ENCODE measurements at places on chromosomes 11 and 22.

DNA sequence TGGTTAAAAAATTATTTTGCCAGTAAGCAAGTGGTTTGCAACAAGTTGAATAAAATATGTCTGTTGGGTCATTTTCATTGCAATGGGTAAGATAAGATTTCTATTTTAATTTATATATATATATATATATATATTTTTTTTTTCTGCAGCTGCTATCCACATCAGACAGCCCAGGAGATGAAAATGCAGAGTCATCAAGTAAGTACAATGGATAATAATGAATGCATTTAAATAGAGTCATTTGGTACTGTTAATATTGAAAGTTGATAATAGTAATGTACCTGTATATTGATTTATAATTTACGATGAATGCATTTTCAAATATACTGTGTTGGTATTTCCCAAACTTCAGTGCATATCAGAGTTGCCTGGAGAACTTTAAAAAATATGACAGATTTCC is 11.5 kb downstream of the BIRC3 start:
- DNase-seq: no peak

DNA sequence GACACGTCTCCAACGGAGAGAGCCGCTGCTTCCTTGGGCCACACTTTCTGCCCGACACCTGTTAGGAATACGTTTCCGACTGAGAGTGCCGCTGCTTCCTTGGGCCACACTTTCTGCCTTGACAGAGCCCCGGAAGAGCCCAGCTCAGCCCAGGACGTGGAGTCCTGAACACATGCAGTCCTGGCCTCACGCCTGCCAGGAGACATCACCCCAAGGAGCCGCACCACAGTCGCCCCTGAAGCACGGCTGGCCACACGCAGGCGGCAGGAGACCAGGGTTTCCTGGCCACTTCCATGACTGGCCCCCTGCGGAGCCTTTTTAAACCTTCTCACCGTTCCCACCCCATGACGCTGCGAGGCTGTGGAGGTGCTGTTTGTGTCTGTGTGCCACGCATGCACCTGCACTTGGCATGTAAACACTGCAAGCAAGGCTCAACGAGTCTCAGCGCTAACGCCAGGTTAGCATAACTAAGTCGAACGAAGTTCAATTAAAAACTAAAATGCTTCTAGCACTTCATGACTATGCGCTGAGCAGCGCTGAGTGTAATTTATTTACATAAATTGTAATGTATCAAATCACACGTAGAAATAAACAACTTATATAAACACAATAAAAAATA is 8.8 kb downstream of the TOLLIP start:
- DNase-seq: no peak

DNA sequence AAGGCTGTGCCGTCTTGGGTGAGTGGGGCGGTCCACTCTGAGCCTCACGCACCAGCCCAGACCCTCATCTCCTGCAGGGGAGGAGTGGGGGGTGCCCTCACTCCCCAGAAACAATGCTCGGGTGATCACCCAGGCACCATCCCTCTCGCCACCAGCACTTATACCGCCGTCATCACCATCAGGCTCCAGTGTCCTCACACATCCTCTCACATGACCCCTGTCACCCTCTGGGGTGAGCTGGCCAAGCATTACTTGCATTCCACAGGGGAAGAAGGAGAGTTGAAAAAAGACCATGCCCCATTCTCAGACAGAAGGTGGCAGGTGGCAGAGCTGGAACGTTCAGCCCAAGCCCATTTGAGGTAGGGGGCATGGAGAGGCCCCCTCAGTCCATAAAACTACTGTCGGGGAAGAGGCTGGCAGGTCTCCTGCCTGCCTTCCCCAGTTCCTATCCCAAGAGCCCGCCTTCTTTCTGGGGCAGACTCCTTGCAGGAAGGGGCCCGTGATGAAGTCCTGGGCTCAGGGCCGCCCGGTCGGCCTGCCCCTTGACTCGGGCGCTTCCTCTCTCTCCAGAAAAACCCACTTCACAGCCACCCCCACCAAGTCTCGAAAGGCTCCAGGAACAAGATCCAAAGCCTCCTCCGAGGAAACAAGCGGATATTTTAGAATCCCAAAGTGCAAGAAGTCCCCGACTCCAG is 153.3 kb downstream of the DSCAML1 start:
- no peak for DNase-seq

DNA sequence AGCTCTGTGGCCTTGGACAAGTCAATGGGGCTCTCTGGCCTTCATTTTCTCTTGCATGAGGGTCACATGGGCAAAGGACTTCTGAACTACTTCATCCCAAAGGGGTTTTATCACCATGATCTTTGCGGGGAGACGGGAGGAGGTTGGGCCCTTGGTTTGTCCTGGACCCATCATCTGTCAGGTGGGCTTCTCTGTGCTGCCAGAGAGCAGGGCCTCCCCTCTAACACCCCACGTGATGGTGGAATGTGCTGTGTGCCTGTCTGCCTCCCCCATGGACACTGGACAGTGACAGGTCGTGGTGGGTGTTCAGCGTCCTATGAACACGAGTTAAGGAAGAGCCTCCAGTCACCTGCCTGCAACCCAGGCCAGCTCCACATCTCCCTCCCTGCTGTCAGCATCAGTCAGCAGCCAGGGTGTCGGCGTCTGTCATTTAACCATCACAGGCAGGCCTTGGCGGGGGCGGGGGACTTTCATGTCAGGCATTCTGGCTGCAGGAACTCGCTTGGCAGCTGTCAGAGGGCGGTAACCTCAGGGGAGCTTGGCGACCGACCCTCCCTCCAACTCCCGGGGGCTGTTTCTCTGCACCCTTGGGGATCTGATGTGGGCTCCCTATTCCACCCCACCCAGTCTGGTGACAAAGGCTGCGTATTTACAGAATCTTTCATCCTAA is 2.6 kb upstream of the SUN2 start:
- DNase-seq: no peak

GRCh38 chr22:23458663-23459541 is 121.2 kb downstream of the IGLL1 start:
- no peak for DNase-seq

DNA sequence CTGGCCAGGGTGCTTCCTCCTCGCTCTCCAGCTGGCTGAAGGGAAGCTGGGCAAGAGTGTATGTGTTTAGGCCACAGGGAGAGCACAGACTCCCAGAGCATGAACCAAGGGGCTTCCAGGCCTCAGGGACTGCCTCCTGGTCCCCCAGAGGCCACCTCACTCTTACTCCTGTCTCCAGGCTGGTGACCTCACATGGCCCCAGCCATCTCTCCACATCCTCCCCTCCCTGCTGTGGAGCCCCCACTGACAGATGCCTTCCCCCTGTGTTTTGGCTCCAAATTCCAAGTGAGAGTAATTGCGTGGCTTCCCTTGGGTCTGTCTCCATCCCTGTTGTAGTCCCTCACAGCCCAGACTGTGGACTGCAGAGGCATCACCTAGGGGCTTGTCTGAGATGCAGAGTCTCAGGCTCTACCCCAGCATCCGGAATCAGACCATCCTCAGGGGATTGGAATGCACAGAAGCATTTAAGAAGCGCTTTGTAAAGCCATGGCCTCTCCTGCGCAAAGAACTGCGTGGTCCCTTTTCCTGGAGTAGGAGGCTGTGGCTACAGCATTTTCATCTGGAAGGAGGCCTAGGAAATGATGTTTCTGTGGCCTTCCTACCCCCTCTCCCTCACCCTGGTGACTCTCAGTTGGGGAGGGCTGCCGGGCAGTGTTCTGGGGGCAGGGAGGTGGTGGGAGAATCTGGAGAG is 91.1 kb downstream of the ATXN10 start:
- DNase-seq: no peak

- DNase-seq: no peak
Measured at GRCh38 chr11:94150056-94150455, 21.4 kb downstream of the PANX1 start.

DNA sequence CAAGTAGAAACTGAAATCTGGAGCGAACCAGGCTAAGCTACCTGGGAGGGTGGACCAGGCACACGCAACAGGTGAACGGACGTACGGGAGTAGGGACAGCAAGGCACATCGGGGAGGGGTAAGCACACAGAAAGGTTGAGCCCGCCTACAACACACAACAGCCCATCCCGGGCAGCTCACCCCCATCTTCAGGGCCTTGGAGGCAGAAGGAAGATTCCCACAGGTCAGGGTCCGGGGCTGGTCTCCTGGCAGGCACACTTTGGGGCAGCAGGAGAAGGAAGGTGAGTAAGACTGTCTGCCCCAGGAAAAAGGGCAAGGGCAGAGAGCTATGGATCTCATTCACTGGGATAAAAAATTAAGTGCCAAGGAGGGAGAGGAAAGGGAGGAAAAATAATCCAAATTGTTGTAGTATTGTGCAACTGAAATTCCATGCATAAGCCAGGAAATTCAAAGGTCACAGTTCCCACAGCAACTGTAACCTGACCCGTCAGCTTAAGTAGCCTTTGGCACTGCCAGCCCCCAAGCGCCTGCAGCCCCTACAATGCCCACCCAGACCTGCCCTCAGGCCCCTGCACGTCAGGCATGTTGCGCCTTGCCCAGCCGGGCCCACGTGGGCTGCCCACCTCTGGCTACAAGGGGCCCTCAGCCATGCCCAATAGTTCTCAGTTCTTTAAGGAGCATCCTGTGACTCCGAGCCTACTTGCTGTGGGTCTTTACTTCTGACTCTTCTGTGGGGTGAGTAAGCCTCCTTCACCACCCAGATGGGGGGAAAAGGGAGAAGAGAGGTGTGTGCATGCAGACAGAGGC is 51.8 kb downstream of the MICAL3 start:
- peak; percentile 67 for DNase-seq

- DNase-seq: no peak
Measured at GRCh38 chr11:66189031-66189745, 79.3 kb upstream of the RAB1B start.

GRCh38 chr11:65584723-65585171 is 8.9 kb downstream of the EHBP1L1 start:
- no peak for DNase-seq

GRCh38 chr11:75306529-75306928 is 44.9 kb downstream of the ARRB1 start:
- no peak for DNase-seq
